Activated T-helper 1 cell treated with anti-CD3 and anti-CD28 coated beads, Interleukin-12 subunit alpha, Interleukin-12 subunit beta, Interleukin-2, Interleukin-4 antibody, amounts not matched to agents 30 ng/mL and 10 ng/mL and 1 ng/mL, durations not matched to agents 14 hours and 24 hours and 36 hours (primary cell): ENCODE measurements at places on chromosomes 6 and 20.

DNA sequence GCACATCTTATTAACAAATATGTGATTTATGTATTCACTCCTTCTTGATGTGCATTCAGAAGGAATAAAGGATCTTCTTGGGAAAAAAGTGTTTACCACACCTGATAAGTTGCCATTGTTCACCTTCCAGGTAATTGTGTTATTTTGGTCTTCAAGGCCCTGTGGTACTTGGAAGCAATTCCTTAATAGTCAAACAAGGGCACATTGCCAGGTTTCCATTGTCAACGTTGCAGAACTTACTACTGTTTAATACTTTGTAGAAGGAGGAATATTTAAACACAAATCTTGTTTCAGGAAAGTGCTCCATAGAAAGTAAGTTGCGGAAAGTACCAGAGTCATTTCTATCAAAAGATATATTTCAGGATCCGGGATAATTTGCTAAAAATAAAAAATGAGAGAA lies 129.5 kb upstream of the SGK1 start:
- DNase-seq = no peak

GRCh38 chr20:50342638-50343102 lies 152.0 kb downstream of the CEBPB start:
- no peak for DNase-seq

GRCh38 chr20:60232380-60232779 lies 274.2 kb downstream of the CDH26 start:
- no peak for DNase-seq

- DNase-seq = no peak
Measured at GRCh38 chr6:53080813-53081212, 15.6 kb downstream of the FBXO9 start.

- no peak for DNase-seq
Measured at GRCh38 chr6:135044639-135045038, 10.0 kb downstream of the HBS1L start.

- no peak for DNase-seq
Measured at GRCh38 chr6:83365931-83366330, 64.9 kb downstream of the ME1 start.

DNA sequence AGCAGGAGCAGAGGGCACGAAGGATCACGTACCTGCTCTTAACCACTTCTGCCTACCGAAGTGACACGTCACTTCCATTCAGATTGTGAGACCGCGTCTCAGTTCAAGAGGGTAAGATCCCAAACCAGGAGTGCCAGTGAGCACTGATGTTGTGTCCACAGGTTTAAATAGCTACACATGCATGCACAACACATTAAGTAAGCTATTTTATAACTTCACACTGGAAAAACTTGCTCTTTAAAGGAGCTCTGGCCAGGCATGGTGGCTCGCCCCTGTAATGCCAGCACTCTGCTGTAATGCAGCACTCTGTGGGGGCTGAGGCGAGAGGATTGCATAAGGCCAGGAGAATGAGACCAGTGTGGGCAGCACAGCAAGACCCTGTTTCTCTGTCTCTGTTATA lies 21.1 kb downstream of the ABHD12 start:
- DNase-seq = no peak

GRCh38 chr6:73832313-73832712 lies 136.3 kb downstream of the CD109 start:
- no peak for DNase-seq

- no peak for DNase-seq
Measured at GRCh38 chr20:8394308-8394945, 262.4 kb downstream of the PLCB1 start.

- no peak for DNase-seq
Measured at GRCh38 chr6:169763881-169764280, 12.5 kb downstream of the ERMARD start.

- DNase-seq = no peak
Measured at GRCh38 chr20:50666709-50667298, 24.5 kb downstream of the RIPOR3 start.

- DNase-seq = no peak
Measured at GRCh38 chr6:161013695-161014094, 22.1 kb downstream of the MAP3K4 start.

GRCh38 chr6:164344801-164345291 lies 930.3 kb downstream of the QKI start:
- no peak for DNase-seq

- no peak for DNase-seq
Measured at GRCh38 chr6:21263531-21264287, 329.8 kb upstream of the SOX4 start.

DNA sequence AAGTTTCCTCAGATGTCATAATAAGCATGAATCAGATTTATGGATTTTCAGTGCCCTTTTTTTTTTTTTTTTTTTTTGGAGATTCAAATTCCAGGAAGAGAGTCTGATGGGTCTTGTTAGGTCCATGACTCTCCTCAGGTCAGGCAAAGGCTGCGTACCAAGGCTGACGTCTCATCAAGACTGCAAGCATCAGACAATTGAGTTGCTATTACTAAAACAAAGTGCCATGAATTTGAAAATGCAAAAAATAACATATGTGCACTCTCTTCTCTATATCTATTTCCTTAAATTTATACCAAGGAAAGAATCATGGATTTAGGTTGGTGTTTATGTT lies 134.7 kb downstream of the FAM83B start:
- DNase-seq = no peak

- no peak for DNase-seq
Measured at GRCh38 chr6:167559675-167560479, 235.0 kb downstream of the TTLL2 start.

GRCh38 chr20:32780749-32781655 lies 18.8 kb downstream of the DNMT3B start:
- no peak for DNase-seq

DNA sequence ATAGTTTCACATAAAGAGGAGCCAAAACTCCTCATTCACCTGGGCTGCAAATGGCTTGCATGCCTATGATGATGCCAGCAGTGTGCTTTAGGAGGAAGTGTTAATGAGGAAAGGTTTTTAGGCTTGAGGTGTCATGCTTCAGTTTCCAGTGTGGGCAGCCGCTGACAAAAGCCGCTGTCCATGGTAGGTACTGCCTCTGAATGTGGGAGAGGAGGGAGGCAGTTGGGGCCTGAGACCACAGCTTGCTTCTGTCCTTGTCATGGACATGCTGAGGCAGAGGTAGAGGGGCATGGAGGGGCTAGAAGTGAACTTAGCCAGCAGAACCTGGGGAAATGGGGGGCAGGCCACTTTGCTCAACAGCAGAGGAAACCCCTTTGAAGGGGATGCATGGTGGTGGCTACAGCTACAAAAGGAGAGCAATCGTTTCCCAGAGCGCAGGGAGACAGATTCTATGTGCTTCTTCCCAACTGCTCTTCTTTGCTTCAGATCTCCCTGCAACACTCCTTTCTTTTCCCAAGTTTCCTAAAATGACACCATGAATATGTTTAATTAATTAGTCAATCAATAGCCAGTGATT lies 372.1 kb upstream of the CNR1 start:
- no peak for DNase-seq

DNA sequence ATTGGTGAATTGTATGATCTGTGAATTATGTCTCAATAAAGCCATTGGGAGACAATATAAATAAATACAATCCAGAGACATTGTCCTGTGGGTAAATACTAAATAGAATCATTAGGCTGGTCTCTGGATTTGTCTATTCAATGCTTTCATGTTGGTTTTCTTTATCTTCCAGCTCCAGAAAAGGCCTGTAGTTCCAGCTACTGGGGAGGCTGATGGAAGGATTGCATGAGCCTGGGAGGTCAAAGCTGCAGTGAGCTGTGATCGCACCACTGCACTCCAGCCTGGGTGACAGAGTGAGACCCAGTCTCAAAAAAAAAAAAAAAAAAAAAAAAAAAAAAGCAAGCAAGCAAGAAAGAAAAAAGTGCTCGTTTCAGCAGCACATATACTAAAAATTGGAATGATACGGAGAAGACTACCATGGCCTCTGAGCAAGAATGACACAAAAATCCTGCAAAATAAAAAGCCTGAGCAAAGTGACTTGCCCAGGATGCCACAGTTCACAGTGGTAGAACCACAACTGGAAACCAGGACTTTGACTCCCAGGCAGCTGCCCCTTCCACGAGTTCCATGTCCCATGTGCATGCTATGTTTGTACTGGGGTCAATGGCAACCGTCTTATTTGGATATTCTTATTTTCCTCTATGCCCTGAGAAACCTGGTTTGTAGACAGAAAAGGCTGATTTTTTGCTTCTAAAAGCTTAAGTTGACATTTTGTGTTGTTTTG lies 33.6 kb upstream of the GMPR start:
- DNase-seq = no peak

GRCh38 chr6:43800746-43801494 lies 30.9 kb downstream of the VEGFA start:
- DNase-seq = no peak

DNA sequence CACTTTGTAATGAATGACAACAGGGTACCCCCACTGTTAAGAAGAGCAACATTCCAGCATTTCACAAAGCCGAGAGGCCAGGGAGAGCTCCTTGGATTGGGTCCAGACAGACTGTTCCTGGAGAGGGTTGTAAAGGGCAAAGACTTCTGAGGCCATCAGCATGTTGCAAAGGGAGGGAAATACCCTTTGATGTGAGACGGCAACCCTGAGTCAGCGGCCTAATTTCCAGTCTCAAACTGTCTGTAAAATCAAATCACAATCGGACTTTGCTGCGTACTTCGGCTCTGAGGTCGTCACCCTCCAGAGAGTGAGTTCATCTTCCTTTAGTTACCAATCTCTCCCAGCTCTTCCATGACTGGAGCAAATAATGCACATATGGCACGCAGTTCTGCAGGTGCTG lies 101.0 kb upstream of the DTNBP1 start:
- no peak for DNase-seq

GRCh38 chr6:154460306-154461071 lies 50.0 kb downstream of the CNKSR3 start:
- DNase-seq = no peak

DNA sequence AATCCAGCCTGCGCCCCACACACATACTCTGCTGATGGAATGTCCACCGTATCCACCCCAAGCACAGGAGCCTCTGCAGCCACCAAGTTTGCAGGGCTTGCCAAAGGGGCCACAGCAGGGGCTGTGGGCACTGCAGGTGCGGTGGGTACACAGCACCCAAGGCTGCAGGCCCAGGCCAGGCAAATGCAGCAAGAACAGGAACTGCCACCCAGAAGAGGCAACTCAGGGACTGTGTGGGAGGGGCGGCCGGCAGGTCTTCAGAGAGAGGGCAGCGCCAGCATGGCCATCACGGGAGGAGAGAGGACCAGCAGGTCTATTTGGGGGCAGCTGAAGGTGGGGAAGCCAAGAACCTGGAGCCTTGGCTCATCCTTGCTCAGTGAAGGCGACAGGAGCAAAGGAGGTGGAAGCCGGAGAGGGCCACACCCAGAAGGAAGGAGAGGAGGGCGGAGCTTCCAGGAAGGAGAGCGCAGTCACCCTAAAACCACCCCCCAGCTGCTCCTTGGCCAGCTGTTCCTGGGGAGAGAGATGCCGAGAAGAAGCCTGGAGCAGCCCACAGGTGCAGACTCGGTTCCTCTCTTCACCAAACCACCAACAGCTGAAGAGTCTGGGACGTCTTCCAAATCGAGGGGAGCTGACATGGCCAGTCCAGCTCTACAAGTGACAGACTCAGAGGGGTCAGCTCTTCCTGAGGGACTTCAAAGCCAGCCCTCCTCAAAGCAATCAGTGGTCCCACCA lies 265.1 kb upstream of the CDYL start:
- DNase-seq = no peak

DNA sequence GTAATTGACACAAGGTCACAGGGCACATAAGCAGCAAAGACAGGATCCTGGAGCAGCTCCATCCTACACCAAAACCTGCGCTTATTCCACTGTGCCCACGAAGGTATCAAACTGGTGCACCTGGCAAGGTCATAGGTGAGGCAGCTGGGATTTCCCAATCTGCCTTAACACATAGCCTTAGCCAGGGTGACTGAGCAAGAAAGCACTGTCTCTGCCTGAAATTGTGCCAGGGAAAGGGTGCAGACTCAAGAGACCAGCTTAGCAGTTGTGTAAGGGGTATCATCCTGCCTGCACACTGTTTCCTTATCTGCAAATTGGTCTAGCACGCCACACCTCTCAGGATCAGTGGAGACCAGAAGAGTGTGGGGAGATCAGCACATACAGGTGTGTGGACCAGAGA lies 82.8 kb downstream of the MAFB start:
- DNase-seq = no peak

GRCh38 chr6:53568776-53569616 lies 24.1 kb upstream of the GCLC start:
- no peak for DNase-seq

DNA sequence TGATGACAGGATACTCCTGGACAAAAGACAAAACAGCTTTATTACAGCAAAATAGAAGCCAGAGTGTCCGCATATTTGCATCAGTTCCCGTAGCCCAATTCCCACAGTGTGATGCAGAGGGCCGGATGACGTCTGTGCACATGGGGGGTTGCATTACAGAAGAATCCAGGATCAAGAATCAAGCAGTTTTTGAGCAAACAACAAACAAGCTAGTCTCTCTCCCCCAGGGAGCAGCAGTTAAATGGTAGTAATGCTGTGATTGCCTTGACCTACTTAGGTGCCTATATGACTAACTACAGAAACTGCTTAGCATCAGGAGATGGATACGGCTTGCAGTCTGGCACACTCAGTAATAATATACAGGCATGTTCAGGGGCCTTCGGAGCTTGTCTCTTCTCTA lies 3.2 kb upstream of the SDHAF4 start:
- DNase-seq = no peak

GRCh38 chr6:55675941-55676340 lies 96.9 kb upstream of the HMGCLL1 start:
- DNase-seq = no peak

DNA sequence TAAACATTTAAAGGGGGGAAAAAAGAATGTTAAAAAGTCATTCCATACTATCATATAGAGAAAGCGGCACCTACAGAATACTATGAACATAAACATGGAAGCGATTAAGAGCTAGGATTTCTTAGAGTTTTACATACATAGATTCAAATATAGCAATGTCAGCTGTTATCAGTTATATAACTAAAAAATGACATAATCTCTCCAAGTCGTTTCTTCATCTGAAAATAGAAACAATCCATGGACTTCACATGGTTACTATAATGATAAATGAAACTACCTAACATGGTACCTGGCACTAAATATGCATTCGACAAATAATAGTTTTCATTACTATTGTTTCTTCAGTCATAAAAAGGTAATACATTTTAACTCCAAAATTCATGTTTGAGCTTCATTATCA lies 3.7 kb downstream of the IBTK start:
- no peak for DNase-seq

GRCh38 chr6:82987416-82987815 lies 78.2 kb downstream of the UBE3D start:
- DNase-seq = no peak

DNA sequence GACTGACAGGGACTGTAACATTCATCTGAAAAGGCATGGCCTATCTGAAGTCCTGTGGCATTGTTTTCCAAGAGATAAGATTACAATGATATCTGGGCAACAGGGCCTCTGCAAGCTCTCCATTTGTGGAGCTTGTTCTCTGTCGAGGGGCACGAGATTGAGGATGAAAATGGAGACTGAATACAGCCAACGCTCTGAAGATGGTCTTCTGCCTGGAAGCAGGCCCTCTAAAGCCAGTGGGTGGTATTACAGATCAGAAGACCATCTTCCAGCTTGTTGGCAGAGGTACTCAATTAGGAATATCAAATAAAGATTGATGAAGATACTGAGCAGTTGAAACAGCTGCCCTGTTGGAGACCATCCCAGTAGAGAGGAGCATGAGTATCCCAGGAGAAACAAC lies 288.2 kb downstream of the CENPW start:
- no peak for DNase-seq
